K562 (cell line): ENCODE measurements at places on chromosomes 11 and 22.
A peak's percentile ranks its signal among the peaks of the same experiment; 100 is the strongest.

DNA sequence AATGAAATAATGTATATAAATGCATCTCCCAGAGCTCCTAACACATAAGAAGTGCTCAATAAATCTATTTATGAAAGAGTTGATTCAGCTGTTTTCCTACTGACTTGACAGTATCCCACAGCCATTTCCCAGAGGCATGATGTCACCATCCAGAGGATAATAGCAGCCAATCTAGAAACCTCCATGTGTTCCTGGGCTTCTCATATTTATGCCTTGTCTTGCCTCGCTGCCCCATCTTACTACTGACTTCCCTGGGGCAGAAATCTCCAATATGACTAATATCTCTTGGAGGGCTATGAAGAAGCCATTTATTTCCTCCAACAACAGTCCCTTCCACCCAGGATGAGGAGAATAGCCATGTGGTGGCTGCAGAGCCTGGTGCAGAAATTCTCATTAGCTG lies 115.4 kb upstream of the NAV2 start:
- DNase-seq = no peak

- DNase-seq = no peak
These were observed 19.8 kb downstream of the MMP27 start for GRCh38 chr11:102685754-102686153.

- no peak for DNase-seq
These were observed 465.3 kb upstream of the TENM4 start for GRCh38 chr11:79906164-79906563.

DNA sequence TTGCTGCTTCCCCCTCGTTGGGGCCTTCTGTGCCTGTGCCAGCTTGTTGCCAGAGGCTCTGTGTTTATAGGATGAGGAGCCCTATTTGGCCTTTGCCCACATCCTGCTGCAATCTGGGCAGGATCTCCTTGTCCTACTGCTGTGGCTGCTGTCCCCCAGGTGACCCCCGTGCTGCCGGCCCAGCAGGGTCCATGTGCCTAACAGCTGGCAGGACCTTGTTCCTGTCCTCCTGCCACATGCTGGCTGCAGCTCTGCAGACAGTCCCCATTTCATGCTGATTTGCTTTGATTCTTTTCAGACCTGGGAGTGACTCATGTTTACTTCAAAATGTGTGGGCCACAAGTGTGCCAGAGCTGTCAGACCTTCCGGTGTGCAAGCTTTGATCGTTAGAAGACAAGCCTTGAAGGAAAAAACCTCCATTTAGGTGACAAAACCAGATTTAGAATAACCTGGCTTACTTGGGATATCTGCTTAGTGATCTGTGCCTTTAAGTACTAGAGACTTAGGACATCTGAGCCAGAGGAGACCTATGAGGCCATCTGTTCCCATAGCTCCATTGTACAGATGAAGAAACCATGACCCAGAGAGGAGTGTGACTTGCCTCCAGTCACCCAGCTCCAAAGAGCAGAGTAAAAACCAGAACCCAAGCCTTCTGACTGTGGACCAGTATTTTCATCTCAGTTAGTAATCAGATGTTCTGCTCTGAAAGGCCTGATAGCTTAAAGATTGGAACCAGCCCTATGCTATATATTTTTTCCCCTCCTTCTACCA lies 11.1 kb downstream of the NAV2 start:
- DNase-seq = no peak

- DNase-seq = no peak
These were observed 22.7 kb upstream of the ACER3 start for GRCh38 chr11:76837696-76838677.

DNA sequence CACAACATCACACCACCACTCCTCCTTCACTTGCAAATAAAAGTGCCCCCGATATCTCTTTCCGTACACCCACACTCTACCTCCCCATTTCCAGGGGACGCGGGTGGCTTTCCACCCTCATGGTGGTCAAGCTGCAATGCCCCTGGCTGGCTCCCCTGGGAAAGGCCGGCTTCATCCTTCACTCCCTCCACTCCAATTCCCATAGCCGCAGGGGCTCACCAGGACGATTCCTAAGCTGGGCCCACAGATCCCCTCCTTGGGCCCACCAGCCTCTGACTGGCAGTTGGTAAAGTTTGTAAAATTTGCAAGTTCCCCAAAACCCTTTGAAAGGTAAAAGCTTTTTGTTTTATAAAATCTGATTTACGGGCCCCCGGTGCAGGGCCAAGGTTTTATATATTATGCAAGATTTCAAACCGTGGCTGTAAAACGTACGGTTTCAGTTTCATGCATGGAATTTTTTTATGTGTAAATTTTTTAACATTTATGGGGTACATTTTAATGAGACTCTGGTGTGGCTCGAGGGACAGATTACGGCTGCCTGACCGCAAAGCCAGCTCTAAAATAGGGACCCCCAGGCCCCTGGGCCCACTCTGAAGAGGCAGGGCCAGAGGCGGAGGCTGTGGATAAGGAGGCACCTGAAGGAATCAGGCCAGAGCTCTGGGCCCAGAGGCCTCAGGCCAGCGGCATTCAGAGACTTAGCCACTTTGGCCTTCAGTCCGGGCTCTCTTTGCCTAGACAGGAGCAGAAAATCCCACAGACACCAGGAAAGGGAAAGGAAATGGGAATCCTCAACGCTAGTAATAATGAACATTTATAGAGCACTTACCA lies 106.5 kb downstream of the FEZ1 start:
- no peak for DNase-seq

DNA sequence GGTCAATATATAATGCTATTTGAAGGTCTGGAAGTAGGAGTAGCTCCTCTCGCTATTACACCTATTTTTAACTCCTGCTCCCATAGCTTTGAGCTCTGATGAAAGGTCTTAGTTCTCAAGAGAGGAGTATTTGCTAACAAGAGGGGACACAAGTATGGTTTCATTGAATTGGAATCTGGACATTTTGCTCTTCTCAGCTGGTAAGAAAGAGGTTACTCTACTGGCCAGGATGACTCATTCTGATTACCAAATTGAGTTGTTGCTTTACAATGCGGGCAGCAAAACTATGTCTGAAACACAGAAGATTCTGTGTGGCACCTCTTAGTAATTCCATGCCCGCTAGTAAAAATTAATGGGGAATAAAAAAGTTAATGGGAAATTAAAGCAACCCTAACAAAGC lies 63.6 kb upstream of the EP300 start:
- no peak for DNase-seq

DNA sequence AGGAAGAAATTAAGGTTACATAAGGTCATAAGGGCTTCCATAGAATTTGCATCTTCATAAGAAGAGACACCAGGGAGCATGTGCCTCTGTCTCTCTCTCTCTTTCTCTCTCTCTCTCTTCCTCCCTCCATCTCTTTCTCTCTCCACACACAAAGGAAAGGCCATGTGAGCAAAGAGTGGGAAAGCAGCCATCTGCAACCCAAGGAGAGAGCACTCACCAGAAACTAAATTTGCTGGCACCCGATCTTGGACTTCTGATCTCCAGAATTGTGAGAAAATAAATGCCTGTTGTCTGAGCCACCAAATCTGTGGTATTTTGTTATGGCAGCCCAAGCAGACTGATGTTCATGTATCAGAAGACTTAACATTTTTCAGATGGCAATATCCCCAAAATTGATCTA lies 6.4 kb upstream of the KRTAP5-10 start:
- no peak for DNase-seq

DNA sequence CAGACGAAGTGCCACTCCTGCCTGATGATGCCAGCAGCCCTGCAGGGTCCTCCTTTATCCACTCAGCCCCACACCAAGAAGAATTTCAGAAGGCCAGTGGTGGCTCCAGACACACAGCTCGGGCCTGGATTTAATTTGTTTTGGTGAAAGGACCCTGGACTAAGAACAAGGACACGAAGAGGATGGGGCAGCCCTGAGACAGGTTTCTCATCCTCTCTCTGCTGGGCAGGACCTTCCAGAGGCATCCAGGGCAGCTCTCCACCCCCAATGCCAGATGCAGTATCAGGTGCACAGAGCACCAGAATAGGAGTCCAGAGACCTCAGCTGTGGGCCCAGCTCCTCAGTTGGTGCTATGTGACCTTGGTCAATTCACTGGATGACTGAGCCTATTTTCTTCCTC lies 72.0 kb downstream of the TRIM29 start:
- no peak for DNase-seq

DNA sequence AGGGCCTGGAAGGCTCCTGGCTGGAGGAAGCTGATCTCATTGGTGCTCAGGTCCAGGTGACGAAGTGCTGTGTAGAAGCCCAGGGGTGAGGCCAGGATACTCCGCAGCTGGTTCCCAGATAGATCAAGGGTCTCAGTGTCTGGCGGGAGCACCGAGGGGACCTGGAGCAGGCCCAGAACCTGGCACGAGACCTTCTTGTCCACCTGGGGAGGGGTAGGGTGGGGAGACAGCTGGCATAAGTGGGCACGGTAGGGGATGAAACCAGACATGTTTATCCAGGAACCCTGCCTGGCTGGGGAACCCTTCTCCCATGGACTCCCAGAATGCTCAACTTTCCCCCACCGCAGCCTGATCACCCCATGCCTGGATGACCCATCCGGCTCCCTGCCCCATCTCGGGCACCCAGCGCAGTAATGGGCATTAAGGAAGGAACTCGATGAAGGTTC lies 9.2 kb downstream of the LRRC32 start:
- no peak for DNase-seq

DNA sequence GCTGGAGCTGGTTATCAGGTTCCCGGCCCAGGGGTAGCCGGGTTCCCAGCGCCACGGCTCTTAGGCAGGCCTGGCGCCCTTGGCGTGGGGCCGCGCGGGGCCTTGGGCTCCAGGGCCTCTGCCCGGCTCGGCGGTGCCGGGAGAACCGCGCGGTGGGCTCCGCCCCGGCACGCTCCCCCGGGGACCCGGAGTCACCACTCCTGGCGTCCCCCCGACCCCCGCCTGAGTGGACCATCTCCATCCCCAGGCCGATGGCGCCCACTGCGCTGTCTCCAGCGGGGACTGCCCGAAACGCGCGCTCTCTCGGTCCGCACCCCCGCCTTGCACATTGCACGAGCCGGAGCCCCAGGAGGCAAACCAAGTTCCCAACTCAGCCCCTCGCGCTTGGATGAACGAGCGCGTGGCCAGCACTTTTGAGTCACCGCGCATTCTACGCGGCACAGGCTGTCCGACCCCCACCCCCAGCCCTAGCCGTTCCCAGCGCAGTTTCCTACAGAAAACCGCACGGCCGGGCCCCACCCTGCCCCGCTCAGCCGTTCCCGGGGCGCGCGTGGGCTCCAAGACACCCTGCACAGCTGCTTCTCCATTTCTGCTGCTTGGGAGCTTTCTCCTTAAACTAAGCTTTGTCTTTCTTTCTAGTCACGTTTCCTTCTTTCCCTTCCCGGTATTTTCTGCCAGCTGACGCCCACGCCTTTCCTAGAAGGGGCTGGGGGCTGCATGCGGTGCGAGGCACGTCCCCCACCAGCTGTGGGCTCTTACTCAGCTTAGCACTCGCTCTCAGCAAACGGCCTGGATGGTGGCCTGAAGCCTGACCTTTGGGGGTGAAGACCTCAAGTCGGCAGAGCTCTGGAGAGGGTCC lies 650 bp upstream of the CHID1 start:
- peak; percentile 69 for DNase-seq

- DNase-seq = no peak
These were observed 113.5 kb upstream of the IGLL5 start for GRCh38 chr22:22773979-22774604.

DNA sequence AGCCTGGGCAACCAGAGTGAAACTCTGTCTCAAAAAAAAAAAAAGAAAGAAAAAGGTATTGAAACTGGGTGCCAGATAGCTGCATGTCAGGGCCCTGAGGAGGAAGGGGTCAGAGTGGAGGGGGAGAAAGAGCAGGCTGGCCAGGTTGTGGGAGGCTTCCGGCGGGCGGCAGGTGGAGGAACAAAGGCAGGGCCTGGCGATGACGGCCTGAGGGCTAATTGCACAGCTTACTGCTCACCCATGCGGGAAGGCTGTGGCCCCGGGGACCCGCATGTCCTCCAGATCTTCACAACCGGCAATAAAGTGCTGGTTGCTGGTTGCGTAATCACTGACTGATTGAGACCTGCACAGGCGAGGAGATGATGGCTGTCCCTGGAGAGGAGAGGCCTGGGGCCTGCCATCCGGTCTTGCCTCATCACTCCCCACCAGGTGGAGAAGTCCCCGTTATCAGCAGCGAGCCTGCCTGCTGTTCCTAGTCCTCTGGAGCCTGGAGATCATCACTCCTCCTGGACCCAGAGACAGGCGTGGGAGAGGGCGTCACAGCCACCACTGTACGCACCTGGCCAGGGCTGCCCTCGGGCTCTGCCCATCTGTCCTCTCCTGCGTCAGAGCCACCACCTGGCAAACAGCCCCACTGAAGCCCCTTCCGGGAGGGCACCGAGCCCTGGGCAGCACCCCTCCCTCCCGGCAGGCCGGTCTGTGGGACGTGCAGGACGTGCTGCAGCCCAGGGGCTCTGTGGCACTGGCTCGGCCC lies 18.7 kb downstream of the H19 start:
- DNase-seq = no peak
